Mesothelial cell of epicardium (in vitro differentiated cells): ENCODE measurements at places on chromosomes 2 and 18.
A peak's percentile ranks its signal among the peaks of the same experiment; 100 is the strongest.

DNA sequence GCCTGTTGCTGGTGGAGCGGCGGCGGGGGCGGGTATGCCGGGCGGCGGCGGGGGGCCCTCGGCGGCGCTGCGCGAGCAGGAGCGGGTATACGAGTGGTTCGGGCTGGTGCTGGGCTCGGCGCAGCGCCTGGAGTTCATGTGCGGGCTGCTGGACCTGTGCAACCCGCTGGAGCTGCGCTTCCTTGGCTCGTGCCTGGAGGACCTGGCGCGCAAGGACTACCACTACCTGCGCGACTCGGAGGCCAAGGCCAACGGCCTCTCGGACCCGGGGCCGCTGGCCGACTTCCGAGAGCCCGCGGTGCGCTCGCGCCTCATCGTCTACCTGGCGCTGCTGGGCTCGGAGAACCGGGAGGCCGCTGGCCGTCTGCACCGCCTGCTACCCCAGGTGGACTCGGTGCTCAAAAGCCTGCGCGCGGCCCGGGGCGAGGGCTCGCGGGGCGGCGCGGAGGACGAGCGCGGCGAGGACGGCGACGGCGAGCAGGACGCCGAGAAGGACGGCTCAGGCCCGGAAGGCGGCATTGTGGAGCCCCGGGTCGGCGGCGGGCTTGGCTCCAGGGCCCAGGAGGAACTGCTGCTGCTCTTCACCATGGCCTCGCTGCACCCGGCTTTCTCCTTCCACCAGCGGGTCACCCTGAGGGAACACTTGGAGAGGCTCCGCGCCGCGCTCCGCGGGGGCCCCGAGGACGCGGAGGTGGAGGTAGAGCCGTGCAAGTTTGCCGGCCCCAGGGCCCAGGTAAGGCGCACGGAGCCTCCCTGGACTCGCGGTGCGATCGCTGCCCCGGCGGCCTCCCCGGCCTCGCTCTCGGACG, 1.0 kb downstream of the ZCCHC2 start:
- DNase-seq = peak; percentile 64
- no peaks in the 10 kb centered on the region for H3K36me3 ChIP-seq
- peaks cover 35% of the 10 kb centered on the region for H3K4me1 ChIP-seq
- H3K4me3 ChIP-seq = peak overlapping the region; percentile 79

DNA sequence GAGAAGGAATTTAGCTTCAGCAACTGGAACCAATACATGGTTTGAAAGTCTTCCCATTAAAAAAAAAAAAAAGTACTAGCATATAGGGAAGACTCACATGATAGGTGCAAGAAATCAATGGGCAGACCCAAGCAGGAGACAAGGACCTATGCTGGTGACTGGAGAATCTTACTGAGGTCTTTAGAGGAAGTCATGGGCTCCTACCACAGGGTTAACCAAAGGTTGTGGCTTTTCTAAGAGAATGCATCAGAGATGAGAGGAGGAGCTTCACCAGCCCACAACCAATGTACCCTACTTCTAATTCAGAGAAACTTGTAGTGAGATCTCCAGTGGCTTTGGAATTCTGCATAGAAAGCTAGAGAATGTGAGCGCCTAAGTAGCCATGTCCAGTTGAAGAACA, 207.4 kb downstream of the NCKAP5 start:
- no peak for DNase-seq
- peaks cover 4% of the 10 kb centered on the region for H3K4me1 ChIP-seq
- no peak overlapping the region for H3K4me3 ChIP-seq
- H3K27me3 ChIP-seq = peaks cover 30% of the 10 kb centered on the region
- no peaks in the 10 kb centered on the region for H3K36me3 ChIP-seq

- no peaks in the 10 kb centered on the region for H3K36me3 ChIP-seq
- H3K27ac ChIP-seq = no peak overlapping the region
- peaks cover 2% of the 10 kb centered on the region for H3K27me3 ChIP-seq
- no peak for DNase-seq
- H3K4me3 ChIP-seq = no peak overlapping the region
- H3K4me1 ChIP-seq = no peaks in the 10 kb centered on the region
Observed at GRCh38 chr2:56297671-56298070, 113.9 kb downstream of the CCDC85A start.

- peaks cover 3% of the 10 kb centered on the region for H3K36me3 ChIP-seq
- H3K27me3 ChIP-seq = no peaks in the 10 kb centered on the region
- peaks cover 44% of the 10 kb centered on the region for H3K4me1 ChIP-seq
- H3K4me3 ChIP-seq = peak overlapping the region; percentile 63
- peak overlapping the region; percentile 61 for H3K27ac ChIP-seq
Observed at GRCh38 chr2:240561325-240561971, 1.3 kb downstream of the DUSP28 start.

GRCh38 chr2:122236925-122237324, 481.5 kb downstream of the TSN start:
- no peak for DNase-seq
- no peak overlapping the region for H3K27ac ChIP-seq
- H3K27me3 ChIP-seq = peaks cover 64% of the 10 kb centered on the region
- H3K36me3 ChIP-seq = no peaks in the 10 kb centered on the region
- no peaks in the 10 kb centered on the region for H3K4me1 ChIP-seq

- H3K4me1 ChIP-seq = no peaks in the 10 kb centered on the region
- H3K27me3 ChIP-seq = peaks cover 35% of the 10 kb centered on the region
- no peaks in the 10 kb centered on the region for H3K36me3 ChIP-seq
- no peak overlapping the region for H3K4me3 ChIP-seq
- no peak for DNase-seq
- no peak overlapping the region for H3K27ac ChIP-seq
Observed at GRCh38 chr2:133496501-133497269, 71.6 kb downstream of the NCKAP5 start.

DNA sequence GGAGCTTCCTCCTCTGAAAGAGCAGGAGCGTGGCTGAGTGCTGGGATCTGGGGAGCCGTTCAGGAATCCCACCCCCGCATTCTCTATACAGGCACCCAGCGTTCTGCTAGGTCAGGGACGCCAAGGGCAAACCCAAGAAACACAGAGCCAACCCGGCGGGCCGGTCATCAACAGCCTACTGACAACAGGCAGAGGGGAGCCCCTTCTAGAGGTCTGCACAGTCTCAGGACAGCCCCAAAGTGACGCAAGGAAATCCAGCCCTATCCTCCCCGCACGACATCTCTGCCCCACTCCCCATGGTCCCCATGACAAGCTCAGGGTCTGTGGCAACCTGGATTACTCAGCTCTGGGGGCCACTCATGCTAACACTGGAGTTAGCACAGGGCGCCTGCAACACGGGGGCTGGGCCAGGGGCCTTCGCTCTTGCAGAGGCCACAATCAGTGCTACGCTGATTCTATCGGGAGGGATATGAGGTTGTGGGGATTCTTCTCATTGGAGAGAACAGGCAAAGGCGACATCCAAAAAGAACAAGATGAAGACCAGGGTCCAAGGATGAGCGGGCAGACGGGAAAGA, 81.6 kb downstream of the PXDN start:
- no peak overlapping the region for H3K27ac ChIP-seq
- peaks cover 46% of the 10 kb centered on the region for H3K36me3 ChIP-seq
- no peaks in the 10 kb centered on the region for H3K27me3 ChIP-seq
- peaks cover 4% of the 10 kb centered on the region for H3K4me1 ChIP-seq
- H3K4me3 ChIP-seq = no peak overlapping the region
- DNase-seq = no peak

DNA sequence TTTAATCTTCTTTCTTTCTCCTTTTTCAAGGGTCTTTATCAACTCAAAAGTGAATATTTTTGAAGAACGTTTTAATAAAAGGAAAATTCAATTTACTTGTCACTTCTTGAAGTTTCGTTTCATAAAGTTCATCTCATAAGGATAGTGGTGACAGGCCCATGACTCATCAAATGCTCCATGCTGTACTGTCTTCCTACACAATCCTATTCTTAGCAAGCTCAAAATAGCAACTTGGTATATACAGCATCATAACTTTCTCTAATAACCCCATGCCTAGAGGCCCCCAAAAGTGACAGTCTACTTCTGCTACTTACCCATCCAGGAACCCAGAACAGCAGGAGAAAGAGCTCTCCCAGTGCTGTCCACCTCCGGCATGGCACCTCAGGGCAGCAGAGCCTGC, 7.7 kb downstream of the FBXO15 start:
- H3K27me3 ChIP-seq = peaks cover 16% of the 10 kb centered on the region
- H3K4me1 ChIP-seq = peaks cover 3% of the 10 kb centered on the region
- no peak overlapping the region for H3K27ac ChIP-seq
- H3K4me3 ChIP-seq = no peak overlapping the region
- DNase-seq = no peak
- no peaks in the 10 kb centered on the region for H3K36me3 ChIP-seq

DNA sequence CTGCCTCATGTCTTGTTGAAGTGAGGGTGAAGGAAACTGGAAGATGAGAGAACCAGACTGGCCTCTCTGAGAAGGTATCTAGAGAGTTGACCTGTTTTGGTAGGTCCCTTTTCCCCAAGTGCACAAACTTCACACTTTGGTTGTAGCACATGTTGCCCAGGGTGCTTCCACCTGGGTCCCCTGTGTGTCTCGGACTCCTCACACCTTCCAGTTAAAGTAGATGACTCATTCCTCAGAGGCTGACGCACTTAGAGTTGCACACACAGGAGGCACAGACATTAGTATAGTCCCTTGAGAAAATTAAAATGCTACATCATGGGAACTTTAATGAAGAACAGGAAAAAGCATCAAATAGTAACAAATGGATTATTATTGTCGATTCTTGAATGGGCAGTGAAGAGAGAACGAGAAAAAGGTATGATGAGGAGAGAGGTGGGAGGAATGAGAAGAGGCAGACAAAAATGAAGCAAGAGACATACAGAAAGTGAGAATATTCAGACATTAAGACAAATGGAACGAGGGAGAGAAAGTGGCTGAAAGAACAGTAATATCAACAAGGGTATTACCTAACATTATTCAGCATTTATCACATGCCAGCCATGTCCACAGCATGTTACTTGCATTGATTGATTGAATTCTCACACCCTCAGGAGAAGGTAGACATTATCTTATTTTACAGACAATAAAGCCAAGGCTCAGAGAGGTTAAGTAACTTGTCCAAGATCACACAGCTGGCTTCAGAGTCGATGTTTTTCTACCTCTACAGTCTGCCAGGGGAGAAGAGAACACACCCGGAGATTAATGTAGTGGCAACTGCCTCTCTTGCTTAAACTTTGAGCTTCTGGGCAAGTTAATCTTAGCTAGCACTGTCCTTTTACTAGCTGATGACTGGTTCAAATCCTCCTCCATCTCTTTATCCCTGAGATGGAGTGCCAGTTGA, 68.6 kb downstream of the FHOD3 start:
- H3K4me3 ChIP-seq = no peak overlapping the region
- DNase-seq = no peak
- no peak overlapping the region for H3K27ac ChIP-seq
- H3K4me1 ChIP-seq = no peaks in the 10 kb centered on the region
- peaks cover 2% of the 10 kb centered on the region for H3K36me3 ChIP-seq

DNA sequence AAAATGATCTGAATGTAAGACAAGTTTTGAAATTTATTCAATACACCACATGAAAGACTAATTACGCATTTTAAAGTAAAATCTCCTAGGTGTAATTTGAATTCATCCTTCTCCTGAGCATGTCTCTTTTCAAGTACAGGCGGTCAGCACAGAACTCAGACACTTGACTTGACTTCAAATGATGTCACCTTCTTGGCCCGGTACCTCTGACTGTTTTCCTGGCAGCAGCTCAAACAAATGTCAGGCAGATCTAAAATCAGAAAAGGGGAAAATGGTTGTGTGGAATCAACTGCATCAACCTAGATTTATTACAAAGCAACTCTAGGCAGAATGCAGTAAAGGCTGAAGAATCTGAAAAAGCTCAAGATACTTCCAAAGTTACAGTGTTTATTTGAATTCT, 11.4 kb upstream of the PROKR1 start:
- H3K27me3 ChIP-seq = peaks cover 20% of the 10 kb centered on the region
- peaks cover 10% of the 10 kb centered on the region for H3K4me1 ChIP-seq
- H3K4me3 ChIP-seq = no peak overlapping the region
- no peak for DNase-seq
- H3K27ac ChIP-seq = peak overlapping the region; percentile 13

- H3K27ac ChIP-seq = no peak overlapping the region
- H3K4me1 ChIP-seq = peaks cover 8% of the 10 kb centered on the region
- peaks cover 12% of the 10 kb centered on the region for H3K27me3 ChIP-seq
- no peak overlapping the region for H3K4me3 ChIP-seq
- H3K36me3 ChIP-seq = no peaks in the 10 kb centered on the region
Observed at GRCh38 chr18:12293831-12294230, 14.2 kb upstream of the TUBB6 start.

- no peaks in the 10 kb centered on the region for H3K27me3 ChIP-seq
- peak overlapping the region; percentile 73 for H3K27ac ChIP-seq
- peaks cover 2% of the 10 kb centered on the region for H3K36me3 ChIP-seq
- H3K4me3 ChIP-seq = no peak overlapping the region
- DNase-seq = no peak
Observed at GRCh38 chr18:48806551-48807261, 144.1 kb downstream of the SMAD7 start.

- no peak for DNase-seq
- no peak overlapping the region for H3K4me3 ChIP-seq
- H3K4me1 ChIP-seq = peaks cover 32% of the 10 kb centered on the region
- no peaks in the 10 kb centered on the region for H3K27me3 ChIP-seq
- H3K36me3 ChIP-seq = no peaks in the 10 kb centered on the region
- peak overlapping the region; percentile 80 for H3K27ac ChIP-seq
Observed at GRCh38 chr2:215624423-215624829, 188.6 kb upstream of the FN1 start.

- no peak overlapping the region for H3K27ac ChIP-seq
- no peak overlapping the region for H3K4me3 ChIP-seq
- no peaks in the 10 kb centered on the region for H3K36me3 ChIP-seq
- DNase-seq = no peak
Observed at GRCh38 chr2:120241684-120242083, 11.0 kb upstream of the RALB start.

DNA sequence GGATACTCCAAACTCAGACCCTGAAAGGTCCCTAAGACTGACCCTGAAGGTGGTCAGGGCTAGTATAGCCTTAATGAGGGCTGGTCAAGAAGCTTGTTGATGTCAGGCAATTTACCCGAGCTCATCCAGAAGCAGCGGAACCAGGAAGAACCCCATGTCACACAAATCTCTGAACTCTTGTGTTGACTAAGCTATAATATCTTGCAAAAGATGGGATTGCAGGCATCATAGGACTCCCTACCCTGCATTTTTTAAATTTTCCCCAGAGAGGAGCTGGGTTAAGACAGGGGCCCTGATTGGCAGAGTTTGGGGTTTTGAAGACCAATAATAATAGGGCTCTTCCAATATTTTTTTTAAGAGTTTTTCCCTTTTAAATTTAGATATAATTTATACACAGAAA, 2.0 kb upstream of the PLEKHB2 start:
- H3K36me3 ChIP-seq = no peaks in the 10 kb centered on the region
- no peak overlapping the region for H3K4me3 ChIP-seq
- no peak for DNase-seq
- H3K27ac ChIP-seq = no peak overlapping the region
- H3K4me1 ChIP-seq = peaks cover 26% of the 10 kb centered on the region

DNA sequence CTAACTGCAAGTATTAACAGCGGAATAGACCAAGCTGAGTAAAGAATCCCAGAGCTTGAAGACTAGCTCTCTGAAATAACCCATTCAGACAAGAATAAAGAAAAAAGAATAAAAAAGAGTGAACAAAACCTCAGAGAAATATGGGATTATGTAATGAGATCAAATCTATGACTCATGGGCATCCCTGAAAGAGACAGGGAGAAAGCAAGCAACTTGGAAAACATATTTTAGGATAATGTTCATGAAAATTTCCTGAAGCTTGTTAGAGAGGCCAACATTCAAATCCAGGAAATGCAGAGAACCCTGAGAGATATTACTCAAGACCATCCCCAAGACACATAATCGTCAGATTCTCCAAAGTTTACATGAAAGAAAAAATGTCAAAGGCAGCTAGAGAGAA, 17.3 kb downstream of the PFN4 start:
- no peak overlapping the region for H3K4me3 ChIP-seq
- no peaks in the 10 kb centered on the region for H3K27me3 ChIP-seq
- DNase-seq = no peak
- H3K4me1 ChIP-seq = no peaks in the 10 kb centered on the region
- H3K27ac ChIP-seq = no peak overlapping the region

GRCh38 chr2:74768401-74768914, 65.5 kb upstream of the HK2 start:
- DNase-seq = no peak
- H3K4me3 ChIP-seq = no peak overlapping the region
- no peaks in the 10 kb centered on the region for H3K27me3 ChIP-seq
- no peaks in the 10 kb centered on the region for H3K36me3 ChIP-seq
